ENCODE measurements at places on chromosomes 16 and 17.

- DNase-seq: no peak
Observed at GRCh38 chr17:66604376-66604775, 230.5 kb upstream of the CACNG5 start.

DNA sequence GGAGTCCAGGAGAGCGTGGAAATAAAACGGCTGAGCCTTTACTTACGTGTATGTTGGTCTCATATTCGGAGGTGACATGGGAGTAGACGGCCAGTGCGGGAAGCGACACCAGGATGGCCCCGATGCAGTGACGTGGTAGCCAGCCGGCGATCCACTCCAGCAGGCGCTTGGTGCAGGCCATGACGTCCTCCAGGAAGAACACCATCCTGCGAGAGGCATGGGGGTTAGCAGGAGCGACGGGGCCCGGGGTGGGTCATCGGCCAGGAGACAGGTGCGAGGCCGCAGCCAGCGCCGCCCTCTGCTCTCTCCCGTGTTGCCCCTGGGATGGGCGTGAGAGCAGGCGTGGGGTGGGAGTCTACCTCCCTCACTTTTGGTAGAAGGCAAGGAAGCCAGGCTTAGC is 98.6 kb upstream of the CREBBP start:
- DNase-seq: no peak

DNA sequence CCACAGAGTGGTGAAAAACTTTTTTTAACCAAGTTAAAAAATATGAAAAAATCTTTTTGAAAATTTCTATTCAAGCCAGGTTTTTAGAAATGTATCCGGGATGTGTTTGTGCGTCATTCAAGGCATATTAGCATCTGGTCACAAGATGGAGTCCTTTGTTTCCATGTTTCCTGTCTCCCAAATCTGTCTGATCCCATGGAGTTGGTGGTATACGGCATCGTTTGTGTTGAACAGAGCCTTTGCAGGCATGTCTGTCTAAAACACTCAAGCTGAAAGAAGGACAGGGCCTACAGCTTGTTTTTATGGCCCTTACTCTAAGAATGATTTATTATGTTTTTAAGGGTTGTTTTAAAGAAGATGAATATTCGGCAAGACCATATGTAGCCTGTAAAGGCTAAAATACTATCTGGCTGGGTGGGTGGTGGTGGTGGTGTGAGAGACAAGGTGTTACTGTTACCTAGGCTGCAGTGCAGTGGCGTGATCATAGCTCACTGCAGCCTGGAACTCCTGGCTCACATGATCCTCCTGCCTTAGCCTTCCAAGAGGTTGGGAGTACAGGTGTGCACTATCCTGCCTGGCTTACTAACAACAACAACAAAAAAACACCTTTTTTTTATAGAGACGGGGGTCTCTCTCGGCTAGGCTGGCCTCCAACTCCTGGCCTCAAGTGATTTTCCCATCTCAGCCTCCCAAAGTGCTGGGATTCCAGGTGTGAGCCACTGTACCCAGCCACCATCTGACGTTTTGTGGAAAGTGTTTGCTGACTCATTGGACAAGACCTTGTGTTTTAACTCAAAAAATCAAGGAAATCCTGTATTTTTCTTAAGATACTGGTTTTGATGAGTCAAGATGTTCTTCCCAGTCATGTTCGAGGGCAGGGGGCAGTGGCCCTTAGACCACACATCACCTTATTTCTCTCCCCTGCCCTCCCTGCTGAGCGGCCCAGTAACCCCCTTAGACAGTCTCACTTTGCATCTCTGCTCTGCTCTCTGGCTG is 52.2 kb downstream of the NDE1 start:
- no peak for DNase-seq

GRCh38 chr16:19505600-19506303 is 16.1 kb downstream of the GDE1 start:
- no peak for DNase-seq

DNA sequence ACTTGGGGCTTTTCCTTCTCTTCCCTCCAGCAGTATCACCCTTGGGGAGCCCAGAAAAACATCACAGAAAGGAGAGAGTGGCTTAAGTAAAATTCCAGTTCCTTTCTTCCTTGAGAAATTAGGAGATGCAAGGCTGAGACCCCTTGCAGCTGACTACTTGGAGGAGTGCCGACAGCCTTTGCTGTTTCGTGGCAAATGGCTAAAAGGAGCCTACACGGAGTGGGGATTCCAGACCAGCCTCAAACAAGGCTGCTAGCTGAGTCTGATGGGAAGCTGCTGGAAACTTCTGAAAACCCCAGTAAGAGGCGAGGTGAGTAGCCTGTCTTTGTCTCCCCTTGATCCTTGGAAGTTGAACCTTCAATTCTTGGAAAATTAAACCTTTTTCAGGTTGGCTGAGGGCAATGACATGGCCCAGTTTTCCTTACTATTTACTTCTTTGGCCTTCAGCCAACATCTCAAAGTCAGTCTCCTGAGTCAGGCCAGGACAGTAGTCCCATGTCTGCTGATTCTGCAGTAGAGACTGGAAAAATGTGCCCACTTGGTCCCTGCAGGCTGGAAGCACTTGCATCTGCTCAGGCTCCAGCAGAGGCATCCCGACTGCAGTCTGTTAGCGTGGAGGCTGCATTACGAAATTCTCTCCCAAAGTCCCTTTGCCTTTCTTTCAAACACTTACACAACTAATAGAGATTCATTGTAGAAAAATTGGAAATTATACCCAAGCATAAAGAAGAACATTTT is 23.4 kb downstream of the SMIM36 start:
- no peak for DNase-seq

DNA sequence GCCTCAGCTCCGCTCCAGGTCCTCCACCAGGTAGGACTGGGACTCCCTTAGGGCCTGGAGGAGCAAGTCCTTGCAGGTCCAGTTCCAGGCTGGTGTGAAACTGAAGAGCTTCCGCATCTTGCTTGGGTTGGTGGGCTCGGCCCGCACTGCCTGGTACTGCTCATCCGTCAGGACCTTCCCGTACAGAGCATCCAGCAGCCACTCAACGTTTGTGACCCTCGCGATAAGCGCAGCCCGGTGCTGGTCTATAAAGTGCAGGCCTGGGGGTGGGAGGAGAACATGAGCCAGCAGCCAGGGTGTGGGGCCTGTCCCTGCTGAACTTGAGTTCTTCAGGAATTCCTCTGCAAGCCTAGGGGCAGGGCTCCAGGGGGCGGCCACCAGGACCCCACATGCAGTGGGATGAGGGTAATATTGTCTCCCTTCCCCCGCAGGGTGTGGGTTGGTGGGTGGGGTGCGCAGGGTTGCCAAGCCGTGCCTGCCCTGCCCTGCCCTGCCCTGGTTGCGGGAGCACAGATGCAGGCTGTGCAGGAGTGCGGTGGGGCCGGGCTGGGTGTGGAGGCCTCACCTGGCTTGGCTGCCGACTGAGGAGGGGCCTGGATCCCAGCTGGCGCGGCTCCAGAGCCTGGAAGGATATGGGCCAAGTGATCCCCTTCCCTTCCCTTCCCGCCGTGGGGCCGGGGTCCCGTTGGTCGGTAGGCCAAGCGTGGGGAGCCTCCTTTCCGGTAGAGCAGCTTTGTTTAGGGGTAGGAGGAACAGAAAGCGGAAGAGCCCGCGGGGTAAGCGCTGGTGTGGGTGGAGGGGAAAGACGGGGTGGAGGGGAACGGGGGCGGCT is 762 bp downstream of the PYCARD start:
- DNase-seq: no peak

- DNase-seq: no peak
Observed at GRCh38 chr17:80781807-80782277, 209.8 kb upstream of the CHMP6 start.

Measured in left lung (tissue), 14 donors.